Fibroblast of skin of right biceps (primary cell): ENCODE measurements at places on chromosomes 13 and 19.

DNA sequence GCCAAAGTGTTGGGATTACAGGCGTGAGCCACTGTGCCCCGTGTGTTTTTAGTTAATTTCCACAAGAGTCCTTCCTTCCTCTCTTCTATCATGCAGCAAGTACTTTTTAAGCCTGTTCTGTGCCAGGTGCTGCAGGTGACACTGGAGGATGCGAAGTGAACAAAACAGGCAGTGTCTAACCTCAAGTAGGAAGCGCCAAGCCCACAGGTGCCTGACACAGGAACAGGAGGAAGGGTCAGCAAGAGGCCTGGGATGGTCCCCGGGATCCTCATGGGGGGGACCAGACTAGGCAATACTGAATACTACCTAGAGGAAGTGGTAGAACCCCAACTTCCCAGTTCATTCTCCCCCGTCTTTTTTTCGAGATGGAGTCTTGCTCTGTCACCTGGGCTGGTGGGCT is 1.8 kb upstream of the CALR start:
- no peak for DNase-seq

- no peak for DNase-seq
These were observed 2.7 kb downstream of the CYP4F3 start for GRCh38 chr19:15643387-15643786.

- no peak for DNase-seq
These were observed 20.3 kb downstream of the OPA3 start for GRCh38 chr19:45564131-45564780.

DNA sequence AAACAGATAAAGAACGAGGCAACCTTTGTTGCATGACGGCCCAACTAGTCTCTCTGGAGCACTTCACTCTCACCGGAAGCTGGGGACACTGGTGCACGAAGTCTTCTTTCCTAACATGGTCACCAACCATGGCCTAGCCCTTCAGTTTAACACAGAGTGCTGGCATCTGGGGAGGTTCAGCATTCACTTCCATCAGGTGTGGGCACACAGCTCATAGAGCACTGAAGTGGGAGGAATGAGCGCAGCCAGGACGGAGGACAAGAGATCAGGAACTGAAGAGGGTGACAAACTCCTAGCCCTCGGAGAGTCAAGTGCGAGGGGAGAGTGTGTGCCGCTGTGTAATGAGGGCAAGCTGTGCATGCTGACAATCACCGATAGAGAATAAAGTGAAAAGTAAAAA is 92.4 kb downstream of the CDADC1 start:
- DNase-seq: no peak

DNA sequence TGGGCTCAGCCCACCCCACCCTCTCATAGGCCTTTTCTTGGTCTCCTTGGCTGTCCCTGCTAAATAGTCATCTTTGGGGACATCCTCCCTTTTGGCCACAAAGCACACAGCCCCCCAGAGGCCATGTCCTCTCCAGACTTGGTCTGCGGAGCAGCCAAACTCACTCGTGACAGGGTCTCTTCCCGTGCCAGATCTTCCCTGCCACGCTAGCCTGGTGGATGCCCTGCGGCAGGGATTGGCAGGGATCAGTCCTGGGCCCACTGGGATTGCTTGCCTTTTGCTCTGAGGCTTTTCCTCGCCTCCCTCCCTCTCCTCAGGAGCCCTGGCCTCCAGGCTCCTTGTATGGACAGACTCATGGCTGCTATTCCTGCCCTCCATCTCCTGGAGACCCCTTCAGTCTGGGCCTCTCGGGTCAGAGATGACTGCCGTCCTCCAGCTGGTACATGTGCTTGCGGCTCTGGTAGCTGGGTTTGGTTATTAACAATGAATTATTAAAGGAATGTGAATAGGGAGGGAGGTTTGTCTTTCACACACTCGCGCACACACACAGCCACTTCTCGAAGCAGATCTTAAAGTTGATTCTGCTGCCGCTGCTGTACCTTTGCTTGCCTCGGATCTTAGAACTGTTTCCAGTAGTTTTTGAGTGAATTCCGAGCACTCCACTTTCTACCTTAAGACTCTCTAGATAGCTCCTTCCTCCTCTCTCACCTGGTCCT is 45.1 kb downstream of the NFIX start:
- no peak for DNase-seq

DNA sequence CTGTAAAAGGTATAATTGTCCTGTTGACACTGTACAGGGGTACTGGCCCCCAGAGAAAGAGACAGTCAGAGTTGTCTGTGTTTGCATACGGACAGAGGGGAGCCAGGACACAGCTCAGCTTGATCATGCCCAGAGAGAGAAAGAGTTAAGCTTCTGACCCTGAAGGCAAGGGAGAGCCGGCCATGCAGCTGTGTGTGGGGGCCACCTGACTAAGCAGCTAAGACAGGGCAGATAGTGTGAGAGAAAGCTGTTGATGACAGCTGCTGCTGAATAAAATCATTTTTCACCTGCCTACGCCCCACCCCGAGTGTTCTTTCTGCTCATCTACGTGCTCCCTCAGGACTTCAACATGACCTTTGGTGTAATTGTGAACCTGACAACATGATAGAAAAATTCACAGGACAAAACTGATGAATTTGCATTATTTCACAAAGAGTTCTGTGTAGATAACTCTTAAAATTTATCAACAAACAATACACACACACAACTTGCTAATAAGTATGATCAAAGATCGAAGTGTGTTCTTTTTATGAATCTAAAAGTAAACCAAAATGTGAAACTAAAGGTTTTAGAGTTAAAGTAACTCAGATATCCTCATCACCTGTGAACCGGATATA is 1294.3 kb upstream of the ATXN8OS start:
- no peak for DNase-seq

- no peak for DNase-seq
These were observed 449.9 kb downstream of the KLF12 start for GRCh38 chr13:73684286-73684685.

GRCh38 chr13:46181840-46182490 is at the start of gene LCP1:
Gene LCP1 (minus strand): TSS chr13:46182177. CDS start chr13:46159662, 22,515 bp downstream.
- DNase-seq: no peak

DNA sequence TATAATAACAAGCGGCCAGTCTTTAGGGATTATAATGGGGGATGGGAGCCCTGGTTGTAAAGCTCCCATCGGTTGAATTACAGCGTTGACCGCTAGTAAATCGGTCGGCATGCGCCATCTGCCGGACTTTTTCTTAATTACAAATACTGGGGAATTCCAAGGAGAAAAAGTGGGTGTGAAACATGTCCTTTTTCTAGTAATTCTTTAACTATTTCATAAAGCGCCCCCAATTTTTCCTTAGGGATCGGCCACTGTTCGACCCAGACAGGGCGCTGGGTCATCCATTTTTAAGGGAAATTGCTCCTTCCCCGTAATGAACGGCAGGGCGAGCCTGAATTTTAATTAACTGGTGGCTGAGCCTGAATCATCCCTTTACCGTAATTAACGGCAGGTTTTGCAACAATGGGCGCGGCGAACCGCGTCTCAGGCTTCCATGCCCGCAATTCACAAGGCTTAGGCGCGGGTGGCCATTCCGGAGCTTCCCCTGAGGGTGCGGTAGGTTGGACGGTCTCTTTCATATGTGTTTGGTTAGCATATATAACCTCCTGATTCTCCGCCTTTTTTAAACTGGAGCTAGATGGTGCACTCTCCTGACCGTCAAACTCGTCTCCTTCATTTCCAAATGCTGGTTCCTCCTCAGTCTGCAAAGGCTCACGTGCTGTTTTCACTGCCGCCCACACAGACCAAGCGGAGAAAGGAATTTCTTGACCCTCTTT is 30.2 kb upstream of the EVI5L start:
- peak; percentile 60 for DNase-seq

DNA sequence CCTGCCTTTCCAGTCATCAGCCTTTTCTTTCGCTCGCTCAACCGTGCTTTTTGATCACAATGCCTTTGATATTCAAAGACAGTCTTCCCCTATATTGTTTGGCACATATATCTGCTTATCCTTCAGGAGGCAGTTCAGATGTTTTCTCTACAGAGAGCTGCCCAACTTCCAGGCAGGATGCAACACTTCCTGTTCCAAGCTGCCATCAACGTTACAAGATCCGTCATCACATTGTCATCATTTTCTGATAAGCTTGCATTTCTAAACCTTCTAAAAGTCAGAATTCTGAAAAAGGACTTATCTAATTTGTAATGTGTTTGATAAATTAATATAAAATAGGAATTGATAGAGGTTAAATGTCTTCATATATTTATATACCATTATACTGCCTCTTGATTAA is 574.2 kb downstream of the TBC1D4 start:
- no peak for DNase-seq

- DNase-seq: no peak
These were observed 12.0 kb upstream of the SLC46A3 start for GRCh38 chr13:28730762-28731161.

GRCh38 chr13:111472083-111472482 is 151.6 kb downstream of the TEX29 start:
- DNase-seq: no peak
